SIG-M5 (cell line): ENCODE measurements at places on chromosomes 16 and 17.

GRCh38 chr17:79039171-79039570 is 15.2 kb downstream of the C1QTNF1 start:
- DNase-seq: no peak

DNA sequence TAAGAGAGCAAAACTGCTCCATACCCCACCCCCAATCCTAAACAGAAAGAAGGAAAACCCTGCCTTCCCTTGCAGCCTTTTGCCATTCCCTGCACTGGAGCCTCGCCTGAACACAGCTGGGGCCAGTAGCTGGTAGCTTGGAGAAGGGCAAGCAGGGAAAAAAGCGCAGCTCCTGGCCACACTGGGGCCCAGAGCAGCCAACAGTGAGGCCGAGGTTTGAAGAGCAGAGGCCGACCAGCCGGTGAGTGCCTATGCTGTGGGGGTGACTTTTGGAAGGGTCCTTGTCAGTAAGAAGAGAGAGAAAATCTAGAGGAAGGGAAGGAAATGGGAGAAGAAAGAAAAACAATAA is 3.2 kb upstream of the HOXB9 start:
- DNase-seq: no peak

DNA sequence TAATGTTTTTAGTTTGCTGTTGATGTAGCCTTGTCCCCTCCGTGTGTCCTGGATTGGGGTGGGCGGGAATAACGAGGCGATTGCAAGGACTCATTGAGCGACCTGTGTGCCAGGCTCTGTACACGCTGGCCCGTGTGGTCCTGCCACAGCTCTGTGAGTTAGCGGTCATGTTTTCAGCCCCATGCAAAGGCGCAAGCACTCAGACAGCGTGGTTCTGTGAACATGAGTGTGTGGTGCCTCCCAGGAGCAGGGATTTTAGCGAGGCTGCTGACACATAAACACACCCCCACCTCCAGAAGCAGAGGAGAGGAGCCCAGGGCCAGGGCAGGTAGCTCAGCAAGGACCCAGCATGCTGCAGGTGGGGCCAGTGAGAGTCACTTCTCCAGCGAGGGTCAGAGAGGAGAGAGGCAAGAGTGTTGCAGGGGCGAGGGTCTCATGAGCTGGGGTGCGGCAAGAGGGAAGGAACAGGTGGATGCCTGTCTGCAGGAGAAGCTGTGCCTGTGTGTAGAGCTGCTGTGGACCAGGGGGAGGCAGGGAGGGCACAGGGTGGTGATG is 115.3 kb downstream of the OR1D5 start:
- DNase-seq: no peak

- DNase-seq: no peak
Observed at GRCh38 chr17:49438436-49439278, 24.0 kb upstream of the PHB1 start.

DNA sequence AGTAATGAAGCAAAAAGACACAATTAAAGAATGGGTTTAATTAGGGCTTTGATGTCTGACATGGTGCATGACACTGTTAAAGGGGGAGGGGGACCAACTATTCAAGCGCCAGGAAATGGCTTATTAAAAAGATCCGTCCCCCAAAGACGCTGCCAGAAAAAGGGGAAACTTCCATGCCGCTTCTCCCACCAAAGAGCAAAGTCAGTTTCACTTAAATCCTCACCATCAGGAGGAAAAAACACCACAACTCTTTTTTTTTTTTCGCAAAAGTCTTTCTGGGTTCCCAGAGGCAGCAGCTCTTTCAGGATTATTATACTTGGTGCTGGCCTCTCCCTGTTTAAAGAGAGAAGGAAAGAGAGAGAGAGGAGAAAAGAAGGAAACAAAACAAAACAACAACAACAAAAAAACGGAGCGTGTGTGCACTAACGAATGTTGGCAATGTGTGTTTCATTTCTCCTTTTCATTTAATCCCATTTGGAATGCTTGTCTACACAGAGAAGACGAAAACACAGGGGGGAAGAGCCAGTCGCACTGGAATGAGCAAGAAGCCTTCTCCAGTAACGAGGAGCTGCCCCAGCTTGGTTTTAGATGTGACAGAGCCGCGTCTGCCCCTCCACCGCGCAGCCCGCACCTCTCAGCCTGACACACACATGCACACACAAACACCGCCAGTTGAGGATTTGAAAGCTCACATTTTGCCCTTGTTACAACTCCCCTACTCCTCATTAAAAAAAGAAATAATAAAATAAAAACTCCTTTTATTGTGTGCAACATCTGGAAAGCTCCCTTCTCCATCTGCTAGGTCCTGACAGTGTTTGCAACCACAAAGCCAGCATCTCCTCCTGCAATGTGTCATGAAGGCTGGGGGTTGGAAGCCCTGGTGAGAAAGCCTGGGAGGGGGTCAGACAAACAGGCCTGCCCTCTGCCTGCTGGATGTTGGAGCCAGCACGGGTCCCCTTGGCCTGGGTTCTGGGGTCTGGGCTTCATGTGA is 32.7 kb upstream of the AXIN2 start:
- no peak for DNase-seq
